ENCODE measurements at places on chromosomes 7 and 10. TPM values are rescaled to one million over a fixed set of nuclear protein-coding genes. Genes with fewer than 3 reads are reported as not detected.

DNA sequence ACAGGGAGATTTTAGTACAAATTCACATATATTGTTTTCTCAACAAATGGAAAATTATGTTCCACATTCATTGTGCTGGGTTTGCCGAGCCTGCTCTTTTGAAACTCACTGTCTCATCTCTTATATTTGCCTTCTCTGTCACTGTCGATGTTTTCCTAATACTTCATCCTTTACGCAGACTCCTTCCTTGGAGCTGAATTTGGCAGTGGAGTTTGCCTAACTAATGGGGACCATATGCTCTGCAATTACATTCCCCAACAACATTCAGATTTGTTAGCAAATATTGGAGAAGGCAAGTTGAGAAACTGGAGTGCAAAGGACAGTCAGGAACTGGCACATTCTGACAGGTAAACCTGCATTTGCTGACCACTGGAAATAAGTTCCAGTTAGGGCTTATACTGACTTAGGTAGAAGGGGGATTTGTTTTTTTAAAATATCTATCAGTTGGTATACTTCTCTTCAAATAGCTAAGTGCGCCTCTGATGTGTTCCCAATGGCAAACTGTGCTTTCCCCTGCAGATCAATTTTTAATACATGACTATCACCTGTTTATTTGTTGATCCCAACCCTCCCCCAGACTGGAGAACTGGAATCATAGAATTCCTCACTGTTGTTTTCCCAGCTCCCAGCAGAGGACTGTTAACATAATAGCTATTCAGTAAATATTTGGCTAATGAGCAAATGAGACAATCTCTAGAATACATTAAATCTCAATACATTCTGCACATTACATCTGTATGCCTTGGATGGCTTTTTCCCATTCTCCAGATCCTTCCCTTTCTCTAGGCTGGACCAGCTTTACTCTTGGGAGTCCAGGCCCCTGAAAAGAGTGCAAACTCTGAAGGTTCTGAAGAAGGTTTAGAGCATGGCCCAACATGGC is 769.3 kb downstream of the KCNMA1 start:
- no peak for DNase-seq

DNA sequence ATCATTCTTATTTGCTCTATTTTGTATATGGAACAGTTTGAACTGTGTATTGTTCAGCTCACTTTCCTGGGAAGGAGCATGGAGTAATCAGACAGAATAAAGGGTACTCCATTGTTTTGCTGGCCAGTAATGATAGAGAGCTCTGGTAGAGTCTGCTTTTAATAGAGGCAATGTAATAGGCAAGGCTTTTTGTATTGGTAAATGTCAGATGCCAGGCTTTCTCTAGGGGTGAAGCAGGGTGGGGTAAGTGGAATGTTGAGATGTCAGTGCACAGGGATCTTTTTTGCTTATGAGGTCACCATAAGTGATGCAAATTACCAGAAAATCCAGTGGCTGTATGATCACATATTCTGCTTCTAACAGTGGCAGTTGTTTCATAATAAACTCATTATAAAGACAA is 1088.3 kb upstream of the SORCS1 start:
- DNase-seq: no peak

DNA sequence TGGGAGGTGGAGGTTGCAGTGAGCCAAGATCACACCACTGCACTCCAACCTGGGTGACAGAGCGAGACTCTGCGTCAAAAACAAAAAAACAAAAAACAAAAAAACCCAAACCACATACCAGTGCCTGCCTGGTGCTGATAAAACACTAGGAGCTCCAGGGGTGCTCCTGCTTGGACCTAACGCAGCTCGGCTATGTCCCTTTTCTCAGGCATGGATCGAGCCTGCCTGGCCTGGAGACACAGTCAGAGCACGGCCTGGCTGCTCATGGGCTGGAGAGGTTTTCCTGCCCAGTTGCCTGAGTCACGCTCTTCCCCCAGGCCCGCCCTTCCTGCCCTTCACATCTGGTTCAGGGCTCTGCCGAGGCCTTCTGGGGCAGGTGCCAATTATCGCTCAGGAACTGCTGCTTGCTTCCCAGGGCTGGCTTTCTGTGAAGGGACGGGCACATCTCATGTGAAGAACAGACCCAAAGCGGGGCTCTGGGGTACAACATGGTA is 12.6 kb upstream of the NPFFR1 start:
- DNase-seq: peak; percentile 80

GRCh38 chr7:124276005-124276622 is 243.2 kb upstream of the TMEM229A start:
- DNase-seq: peak; percentile 8

- peak; percentile 36 for DNase-seq
These were observed 8.2 kb downstream of the PRXL2A start for GRCh38 chr10:80416479-80417098.

GRCh38 chr10:18684416-18684815 is 25.2 kb downstream of the ARL5B start:
- DNase-seq: no peak

GRCh38 chr10:29204070-29204800 is 84.6 kb upstream of the LYZL1 start:
- no peak for DNase-seq

SEMA3D gene
- 8.2 TPM for total RNA-seq

DNA sequence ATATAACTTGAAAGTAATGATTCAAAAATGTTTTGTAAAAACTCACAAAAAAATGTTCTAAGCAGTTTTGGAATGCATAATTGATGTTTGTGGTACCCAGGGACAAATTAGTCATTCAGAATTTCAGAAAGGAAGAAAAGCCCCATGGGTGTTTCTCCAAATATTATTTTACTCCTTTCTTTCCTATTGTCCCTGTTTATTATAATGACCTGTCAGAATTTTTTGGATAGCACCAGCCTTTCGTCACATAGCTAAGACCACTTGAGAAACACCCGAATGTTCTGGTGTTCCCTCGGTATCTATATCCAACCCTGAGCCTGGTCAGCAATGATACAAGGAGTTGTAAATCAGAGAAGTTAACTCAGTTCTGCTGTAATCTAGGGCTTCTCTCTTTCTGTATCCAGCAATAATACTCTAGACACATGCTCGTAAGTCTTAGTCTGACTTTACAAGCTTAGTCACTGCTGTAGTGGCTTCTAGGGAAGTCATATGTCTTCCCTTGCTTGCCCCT is 64.8 kb upstream of the MEOX2 start:
- DNase-seq: no peak

- no peak for DNase-seq
These were observed 7.6 kb downstream of the STEAP4 start for GRCh38 chr7:88299126-88299525.

DNA sequence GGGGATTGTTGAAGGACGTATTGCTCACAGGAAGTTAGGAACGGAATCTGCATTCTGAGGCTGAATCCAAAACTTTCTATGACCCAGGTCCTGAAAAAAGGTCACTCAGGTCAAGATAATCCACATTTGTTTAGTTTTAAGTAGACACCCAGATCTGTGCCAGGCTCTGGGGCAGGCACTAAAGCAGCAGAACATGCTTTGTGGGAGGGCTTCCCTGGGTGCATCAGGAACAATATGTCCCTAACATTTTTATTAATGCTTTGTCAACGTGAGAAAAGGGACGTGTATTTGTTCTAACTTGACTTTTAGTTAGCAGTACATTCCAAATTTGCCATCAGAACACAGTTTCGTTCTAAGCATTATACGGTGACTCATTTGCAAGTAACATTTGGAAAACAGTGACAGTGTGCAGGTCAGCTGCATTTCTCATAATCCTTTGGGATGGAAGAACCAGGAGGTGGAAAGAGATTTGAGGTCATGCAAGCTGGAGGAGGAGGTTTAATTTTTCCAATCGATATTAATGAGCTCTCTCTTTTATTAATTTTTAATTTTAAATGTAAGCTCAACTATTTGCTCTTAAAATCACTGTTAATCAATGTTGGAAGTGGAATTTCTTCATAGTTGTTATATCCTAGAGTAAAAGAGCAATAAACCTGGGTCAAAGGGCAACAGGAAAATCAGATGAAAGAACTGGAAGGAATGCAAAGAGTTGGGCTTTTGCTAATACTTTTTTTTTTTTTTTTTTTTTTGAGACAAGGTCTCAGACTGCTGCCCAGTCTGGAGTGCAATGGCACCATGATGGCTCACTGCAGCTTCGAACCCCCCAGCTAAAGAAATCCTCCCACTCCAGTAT is 35.0 kb downstream of the TAS2R41 start:
- DNase-seq: no peak
